ENCODE measurements at places on chromosomes 7 and 10. TPM values are rescaled to one million over a fixed set of nuclear protein-coding genes. Genes with fewer than 3 reads are reported as not detected.

The PVRIG gene
- total RNA-seq = not detected

The EGFR gene
- 14.8 TPM for total RNA-seq

The ZNF117 gene
- total RNA-seq = 3.8 TPM

The BTBD16 gene
- total RNA-seq = not detected

The PPP1R3C gene
- 222 TPM for total RNA-seq

The ABCB4 gene
- 7.5 TPM for total RNA-seq

Data from right cardiac atrium (tissue), 5 donors.